ENCODE measurements at places on chromosomes 6 and 20.

DNA sequence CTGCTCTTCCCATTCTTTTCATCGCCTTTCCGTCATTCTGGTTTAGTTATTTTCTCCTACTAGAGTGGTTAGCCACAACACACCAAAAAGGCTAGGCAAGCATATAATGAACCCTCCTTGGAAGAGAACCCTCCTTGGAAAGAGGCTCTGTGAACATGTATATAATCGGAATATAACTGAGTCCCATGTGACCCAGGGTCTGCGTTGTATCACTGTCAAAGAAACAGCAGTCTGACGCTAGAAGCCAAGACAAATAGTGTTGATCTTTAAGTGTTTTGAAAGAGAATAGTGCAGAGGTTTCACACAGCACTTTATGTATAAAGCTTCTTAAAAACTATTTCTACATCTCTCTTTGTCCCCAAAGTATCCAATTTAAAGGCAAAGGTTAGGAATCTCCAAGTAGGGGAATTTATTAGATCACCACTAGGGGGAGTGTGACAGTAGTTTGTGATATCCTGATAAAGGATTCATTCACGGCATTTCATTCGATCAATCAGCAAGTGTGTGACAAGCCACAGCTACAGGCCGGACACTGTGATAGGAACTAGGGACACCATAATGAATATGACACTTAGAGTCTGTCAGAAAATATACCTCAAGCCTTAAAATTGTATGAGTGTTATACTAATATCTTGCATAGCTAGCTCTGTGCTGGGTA, 395.3 kb downstream of the CD109 start:
- DNase-seq, result peak; percentile 64

GRCh38 chr6:68108233-68108835, 526.7 kb upstream of the ADGRB3 start:
- DNase-seq, result peak; percentile 31

DNA sequence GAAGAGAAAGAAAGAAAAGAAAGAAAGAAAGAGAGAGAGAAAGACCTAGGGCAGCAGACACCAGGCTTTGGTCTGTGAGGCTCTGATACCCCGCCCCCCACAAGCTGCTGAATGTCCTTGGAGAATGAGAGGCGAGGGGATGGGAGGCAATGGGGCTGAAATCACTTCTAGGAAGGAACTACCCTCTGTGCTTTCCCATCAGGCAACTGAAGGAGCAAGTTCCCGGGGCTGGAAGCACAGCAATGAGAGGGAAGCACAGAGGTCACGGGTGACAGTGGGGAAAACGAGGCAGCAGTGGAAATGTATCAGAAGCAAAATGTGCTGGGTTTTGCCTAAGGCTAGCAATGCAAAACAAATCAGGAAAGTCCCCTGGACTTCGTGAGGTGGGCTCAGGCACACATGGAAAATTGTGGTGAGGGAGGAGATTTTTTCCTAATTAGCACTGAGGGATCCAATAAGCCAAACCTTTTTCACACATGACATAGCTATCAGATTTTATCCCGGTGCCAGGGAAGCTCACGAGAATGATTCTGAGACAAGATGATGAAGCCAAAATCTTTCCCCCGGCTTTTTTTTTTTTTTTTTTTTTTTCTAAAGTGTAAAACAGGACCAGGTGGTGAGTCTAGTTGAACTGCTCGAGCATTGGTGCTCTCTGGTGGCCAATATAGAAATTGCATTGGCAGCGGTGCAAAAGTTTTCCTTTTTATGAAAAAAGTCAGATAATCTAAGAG, 16.8 kb upstream of the ARFGEF2 start:
- peak; percentile 69 for DNase-seq

DNA sequence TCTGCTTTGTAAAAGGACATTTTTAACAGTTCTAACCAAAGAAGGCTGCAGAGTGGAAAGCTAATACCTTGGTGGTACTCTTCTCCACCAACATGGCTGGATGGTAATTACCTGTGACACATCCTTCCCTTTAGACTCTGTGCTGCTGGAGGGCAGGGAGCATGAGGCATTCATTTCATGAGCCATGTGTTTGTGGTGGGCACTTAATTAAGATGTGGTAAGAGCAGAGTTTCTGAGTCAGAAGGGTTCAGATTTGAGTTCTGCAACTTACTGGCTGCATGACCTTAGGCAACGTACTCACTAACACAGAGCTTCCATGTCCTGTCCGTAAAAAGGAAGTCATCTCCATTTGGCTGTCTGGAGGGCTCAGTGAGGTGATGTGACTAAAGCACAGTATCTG, 9.1 kb upstream of the ZNF133 start:
- peak; percentile 53 for DNase-seq

- no peak for DNase-seq
These were observed 42.1 kb downstream of the MDFI start for GRCh38 chr6:41680182-41680965.

GRCh38 chr6:111105578-111105977, 18.3 kb downstream of the SLC16A10 start:
- DNase-seq, result peak; percentile 72

GRCh38 chr20:50338479-50339391, 148.1 kb downstream of the CEBPB start:
- DNase-seq, result no peak

- DNase-seq, result peak; percentile 97
These were observed 154.6 kb downstream of the SASH1 start for GRCh38 chr6:148497257-148497656.

DNA sequence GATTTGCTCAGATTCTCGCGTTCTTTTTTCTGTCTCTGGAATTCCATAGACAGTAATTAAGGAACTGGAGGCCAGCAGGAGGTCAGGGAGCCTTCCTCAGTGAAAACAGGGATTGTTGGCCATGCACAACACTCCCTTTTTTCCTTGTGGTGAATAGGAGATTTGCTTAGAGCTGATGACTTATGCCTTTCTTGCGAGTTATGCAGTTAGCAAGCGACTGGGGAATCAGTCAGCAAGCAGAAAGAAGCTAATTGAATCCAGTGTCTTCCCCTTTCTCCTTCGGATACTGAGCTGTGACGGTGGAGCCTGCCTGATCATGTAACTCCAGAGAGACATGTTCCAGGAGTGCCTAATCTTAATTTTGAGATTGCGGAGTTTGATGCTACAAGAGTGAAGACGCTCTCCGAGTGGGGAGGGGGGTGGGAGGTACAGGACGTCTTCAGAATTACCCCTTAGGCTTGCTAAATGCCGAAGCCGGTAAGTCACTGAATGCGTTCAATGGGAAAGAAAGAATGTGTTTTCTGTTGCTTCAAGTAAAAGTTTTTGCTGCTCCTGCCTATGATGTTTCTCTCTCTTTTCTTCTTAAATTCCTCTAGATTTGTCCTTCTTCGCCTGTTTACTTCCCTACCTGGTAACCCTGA, 165.9 kb downstream of the SASH1 start:
- DNase-seq, result peak; percentile 93

DNA sequence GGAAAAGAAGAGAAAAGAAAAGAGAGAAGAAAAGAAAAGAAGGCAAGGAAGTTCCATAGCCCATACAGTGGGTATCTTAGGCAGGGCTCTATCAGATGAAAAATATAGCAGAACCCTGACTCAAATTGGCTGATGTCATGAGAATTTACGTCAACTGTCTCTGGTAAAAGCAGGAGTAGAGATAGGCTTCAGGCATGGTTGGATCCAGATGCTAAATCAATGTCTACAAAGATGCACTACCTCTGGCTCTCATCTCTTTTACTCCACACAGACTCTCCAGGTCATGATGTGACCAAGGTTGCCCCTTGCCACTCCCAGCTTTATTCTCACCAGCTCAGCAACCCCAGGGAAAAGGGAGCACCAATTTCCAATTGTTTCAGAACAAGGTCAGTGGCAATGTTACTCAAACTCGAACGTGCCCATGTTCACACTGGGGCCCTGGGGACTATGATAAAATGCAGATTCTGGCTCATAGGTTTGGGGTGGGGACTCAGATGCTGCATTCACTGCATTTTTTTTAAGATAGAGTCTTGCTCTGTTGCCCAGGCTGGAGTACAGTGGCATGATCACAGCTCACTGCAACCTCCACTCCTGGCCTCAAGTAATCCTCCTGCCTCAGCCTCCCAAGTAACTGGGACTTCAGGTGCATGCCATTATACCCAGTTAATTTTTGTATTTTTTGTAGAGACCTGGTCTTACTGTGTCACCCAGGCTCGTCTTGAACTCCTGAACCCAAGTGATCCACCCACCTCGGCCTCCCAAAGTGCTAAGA, 33.4 kb upstream of the PTGIS start:
- no peak for DNase-seq

DNA sequence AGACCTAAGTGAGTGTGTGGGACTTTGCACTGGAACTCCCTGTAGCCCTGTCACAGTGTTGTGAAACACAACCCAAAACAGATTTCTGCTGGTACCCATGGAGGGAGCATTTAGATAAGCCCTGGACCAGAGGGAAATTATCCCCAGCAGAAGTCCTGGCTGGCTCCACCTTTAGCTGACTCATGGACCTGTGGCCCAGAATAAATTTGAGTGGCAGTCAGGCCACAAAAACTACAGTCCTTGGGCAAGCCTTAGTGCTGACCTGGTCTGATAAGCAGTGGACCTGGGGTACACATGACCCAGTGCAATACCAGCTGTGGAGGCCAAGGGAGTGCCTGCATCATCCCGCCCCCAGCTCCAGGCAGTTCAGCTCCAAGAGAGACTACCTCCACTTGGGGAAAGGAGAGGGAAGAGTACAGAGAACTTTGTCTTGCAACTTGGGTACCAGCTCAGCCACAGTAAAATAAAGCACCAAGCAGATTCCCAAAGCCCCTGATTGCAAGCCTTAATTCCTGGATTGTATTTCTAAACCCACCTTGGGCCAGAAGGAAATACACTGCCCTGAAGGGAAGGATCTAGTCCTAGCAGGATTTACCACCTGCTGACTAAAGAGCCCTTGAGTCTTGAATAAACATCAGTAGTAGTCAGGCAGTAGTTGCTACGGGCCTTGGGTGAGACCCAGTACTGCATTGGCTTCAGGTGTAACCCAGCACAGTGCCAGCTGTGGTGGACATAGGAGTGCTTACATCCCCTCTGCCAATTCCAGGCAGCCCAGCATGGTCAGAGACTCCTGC, 140.4 kb upstream of the COL21A1 start:
- DNase-seq, result no peak

DNA sequence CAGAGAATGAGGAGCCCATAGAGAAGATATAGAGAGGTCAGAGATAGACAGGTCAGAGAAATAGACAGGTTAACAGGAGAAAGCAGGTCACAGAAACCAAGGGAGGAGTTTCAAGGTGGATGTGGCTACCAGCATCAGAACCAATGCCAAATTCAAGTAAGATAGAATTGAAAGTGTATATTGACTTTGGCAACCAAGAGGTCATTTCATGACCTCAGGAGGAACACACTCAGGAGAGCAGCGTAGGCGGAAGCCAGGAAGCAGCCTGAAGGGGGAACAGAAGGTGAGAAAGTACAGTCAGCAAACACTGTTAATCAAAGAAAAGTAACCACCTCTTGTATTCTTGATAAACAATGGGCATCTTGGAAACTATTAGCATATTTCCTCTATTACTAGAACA, 33.9 kb upstream of the ALDH8A1 start:
- DNase-seq, result no peak
